ENCODE measurements at places on chromosomes 16 and 17.

- no peak for DNase-seq
These were observed 103.4 kb downstream of the SNX11 start for GRCh38 chr17:48211011-48211410.

DNA sequence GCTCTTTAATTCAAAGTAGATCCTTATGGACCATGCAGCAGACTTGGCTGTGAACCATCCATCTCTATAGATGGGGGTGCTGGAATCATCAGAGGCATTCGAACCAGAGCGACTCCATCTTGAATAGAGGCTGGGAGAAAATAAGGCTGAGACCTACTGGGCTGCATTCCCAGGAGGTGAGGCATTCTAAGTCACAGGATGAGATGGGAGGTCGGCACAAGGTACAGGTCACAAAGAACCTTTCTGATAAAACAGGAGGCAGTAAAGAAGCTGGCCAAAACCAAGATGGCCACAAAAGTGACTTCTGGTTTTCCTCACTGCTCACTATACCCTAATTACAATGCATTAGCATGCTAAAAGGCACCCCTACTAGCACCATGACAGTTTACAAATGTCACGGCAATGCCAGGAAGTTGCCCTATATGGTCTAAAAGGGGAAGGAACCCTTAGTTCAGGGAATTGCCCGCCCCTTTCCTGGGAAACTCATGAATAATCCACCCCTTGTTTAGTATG lies 89.2 kb upstream of the BRD7 start:
- no peak for DNase-seq

- no peak for DNase-seq
These were observed 503 bp downstream of the C16orf54 start for GRCh38 chr16:29745121-29745852.

GRCh38 chr17:2602597-2603017 lies 9.2 kb downstream of the PAFAH1B1 start:
- peak; percentile 31 for DNase-seq

GRCh38 chr16:9836118-9836736 lies 346.0 kb downstream of the GRIN2A start:
- DNase-seq = no peak

DNA sequence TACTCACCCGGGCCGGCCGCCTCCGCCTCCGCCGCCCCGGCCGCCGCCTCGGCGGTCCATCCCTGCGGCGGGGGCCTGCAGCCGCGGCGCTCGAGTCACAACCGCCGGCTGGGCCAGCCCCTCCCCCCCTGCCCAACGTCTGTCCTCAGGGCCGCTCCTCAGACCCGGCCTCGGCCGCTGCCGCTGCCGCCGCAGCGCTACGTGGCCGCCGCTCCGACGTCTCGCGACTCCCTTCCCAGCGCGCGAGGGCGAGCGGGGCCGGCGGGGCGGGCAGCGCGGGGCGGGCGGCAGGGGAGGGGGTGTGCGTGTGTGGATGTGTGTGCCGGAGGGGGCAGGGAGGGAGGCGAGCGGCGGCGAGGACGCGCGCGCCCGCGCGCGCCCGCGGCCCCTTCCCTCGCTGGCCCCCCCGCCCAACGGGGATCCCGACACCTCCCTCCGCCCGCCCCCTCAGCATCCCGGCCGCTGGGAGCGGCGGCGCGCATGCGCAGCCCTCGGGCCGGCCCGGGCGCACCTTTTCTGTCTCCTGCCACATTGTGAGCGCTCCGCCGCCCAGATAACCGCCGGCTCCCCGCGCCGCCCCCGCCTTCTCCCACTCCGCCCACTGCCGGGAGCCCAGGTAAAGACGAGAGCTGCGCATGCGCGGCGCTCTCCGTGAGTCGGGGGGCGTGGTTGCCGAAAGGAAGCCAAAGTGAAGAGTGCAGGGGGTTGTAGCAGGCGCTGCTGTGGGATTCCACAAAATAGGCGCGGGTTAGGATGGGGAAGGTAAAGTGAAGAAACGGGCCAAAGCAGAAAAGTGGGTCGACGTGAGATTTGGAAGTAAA lies at the start of gene ZNF652:
Gene ZNF652 (minus strand): TSS at position 349 of the 821 bp plus-strand sequence. CDS start 44,525 bp downstream, outside the sequence.
- peak; percentile 98 for DNase-seq

DNA sequence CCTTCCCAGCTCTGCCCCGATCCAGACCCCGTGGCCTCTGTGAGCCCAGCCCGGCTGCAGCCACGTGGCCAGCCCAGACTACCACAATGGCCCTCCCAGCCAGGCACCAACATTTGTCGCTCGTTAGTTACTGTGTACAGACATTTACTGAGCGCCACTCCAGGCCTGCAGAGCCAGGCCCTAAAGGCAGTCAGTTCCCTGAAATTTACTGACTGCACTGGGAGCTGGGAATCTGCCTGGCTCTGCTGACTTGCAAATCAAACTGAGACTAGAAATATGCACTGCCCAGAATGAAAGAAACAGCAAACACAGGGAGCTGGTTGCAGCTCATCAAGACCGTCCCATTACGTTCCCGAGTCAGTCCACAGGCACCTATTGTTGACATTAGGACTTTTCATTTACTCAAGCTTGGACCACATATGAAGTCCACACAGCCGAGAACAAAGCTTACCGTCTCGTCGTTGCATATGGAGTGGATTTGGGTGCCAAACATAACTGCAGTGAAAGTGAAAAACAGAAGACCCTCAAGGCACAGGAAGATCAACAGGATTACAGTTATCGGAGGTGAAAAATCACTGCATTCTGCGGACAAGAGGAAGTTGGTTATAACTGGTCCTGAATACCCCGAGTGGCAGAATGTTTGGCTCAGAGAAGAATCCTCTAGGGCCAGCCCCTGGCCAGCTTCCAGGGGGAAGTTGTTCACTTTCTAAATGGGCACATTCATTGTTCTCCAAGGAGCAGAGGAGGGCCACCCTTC lies 34.5 kb downstream of the ZDHHC7 start:
- no peak for DNase-seq

DNA sequence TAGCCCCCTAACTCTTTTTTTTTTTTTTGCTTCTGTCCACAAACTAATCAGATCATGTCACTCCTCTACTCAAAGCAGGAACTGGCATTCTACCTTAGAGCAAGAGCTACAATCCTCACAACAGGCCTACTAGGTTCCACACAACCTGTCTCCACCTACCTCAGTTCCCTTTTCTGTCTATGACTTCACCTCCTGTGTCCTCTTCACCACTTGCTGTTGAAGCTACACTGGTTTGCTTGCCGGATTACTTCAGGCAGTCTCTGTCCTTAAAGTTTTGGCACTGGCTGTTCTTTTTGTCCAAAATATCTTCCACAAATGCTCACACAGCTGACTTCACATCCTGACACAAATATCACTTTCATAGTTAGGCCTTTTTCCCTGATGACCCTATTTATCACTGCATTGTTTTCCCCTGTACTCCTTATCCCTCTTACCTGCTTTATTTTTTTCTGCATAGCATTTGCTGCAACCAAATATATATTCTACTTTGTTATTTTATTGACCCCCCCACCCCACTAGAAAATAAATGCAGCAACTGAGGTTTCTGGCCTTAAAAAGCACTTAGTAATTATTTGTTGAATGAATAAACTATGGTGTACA lies 72.0 kb downstream of the KANSL1 start:
- DNase-seq = no peak

- DNase-seq = no peak
These were observed 429.0 kb downstream of the MAF start for GRCh38 chr16:79171504-79171903.

DNA sequence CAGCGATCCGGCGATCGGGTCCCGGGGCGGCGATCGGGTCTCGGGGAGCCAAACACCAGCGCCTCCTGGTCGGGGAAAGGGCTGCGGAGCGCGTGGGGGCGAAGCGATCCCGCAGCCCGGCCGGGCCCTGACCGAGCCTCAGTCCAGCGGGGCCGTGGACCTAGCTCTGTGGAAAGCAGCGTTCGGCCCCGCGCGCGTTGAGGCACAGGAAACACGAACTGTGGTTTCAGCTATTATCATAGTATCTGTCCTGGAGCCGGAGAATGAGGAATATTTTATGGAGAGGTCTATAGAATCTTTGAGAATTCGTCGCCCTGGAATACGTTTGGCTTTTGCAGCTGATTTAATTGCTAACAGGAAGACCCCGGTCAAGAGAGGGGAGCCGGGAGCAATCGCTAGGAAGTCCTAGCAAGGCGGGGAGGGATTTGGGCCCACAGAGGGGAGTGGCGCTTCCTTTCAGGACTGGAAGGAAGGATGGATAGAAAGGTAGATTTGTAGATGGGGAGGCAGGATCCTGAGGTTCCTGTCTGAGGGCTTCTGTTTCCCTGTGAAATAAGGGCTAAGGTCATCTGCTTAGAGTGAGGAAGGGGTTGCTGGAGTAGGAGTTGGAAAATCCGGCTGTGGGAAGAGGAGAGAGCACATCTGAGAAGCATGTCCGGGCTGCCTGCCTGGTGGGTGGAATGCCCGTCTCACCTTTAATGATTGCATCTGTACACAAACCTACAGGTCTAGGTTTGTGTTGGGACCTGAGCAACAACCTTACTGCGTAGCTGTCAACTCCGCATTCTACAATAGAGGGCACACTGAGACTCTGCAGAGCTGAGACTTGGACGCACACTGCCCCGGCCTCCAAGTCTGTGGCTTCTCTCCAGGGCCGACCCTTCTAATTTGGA lies 770 bp downstream of the CCNF start:
- DNase-seq = no peak

DNA sequence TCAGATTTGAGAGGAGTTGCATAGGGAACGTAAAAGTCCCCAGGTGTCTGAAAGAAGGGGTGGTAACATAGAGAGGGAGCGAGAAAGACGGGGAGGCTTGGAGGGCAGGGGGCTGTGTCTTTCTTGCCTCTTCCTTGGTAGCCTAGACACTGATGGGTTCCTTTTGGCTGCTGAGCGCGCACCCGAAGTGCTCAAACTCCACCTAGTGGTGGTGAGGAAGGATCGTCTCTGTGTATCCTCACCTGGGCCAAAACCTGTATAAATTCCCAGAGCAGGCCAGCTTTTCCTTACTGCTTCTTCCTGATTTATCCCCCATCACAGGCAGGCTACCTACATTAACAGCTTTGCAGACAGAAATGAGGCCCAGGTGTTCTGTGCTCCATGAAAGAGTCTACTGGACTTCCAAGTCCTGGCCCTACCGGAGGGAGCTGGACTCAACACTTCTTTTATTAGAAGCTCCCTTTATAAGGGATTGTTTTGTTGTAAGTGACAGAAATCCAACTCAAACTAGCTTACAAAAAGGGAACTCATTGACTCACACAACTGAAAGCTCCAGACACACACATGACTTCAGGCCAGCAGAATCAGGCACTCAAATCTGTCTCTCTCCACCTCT lies 5.5 kb upstream of the SLC25A35 start:
- DNase-seq = peak; percentile 68

GRCh38 chr16:11627822-11628457 lies 40.3 kb upstream of the SNN start:
- DNase-seq = no peak

- DNase-seq = no peak
These were observed at the start of gene ZNF469 for GRCh38 chr16:88382491-88383400. TSS of gene ZNF469 (plus strand) at chr16:88382959. CDS start at chr16:88427471, 44,512 bp downstream.

- no peak for DNase-seq
These were observed 18.0 kb upstream of the MON1B start for GRCh38 chr16:77172951-77173350.

GRCh38 chr16:27786221-27786922 lies 236.4 kb downstream of the KATNIP start:
- no peak for DNase-seq

- DNase-seq = no peak
These were observed 86.9 kb downstream of the MRM3 start for GRCh38 chr17:869086-869485.

- DNase-seq = no peak
These were observed 361.0 kb downstream of the WWOX start for GRCh38 chr16:78460428-78460827.

GRCh38 chr17:17043461-17044271 lies 1.4 kb downstream of the MPRIP start:
- no peak for DNase-seq

GRCh38 chr16:47876511-47876910 lies 279.3 kb downstream of the ABCC12 start:
- no peak for DNase-seq

- no peak for DNase-seq
These were observed 174.0 kb upstream of the CIBAR2 start for GRCh38 chr16:85286066-85286831.

DNA sequence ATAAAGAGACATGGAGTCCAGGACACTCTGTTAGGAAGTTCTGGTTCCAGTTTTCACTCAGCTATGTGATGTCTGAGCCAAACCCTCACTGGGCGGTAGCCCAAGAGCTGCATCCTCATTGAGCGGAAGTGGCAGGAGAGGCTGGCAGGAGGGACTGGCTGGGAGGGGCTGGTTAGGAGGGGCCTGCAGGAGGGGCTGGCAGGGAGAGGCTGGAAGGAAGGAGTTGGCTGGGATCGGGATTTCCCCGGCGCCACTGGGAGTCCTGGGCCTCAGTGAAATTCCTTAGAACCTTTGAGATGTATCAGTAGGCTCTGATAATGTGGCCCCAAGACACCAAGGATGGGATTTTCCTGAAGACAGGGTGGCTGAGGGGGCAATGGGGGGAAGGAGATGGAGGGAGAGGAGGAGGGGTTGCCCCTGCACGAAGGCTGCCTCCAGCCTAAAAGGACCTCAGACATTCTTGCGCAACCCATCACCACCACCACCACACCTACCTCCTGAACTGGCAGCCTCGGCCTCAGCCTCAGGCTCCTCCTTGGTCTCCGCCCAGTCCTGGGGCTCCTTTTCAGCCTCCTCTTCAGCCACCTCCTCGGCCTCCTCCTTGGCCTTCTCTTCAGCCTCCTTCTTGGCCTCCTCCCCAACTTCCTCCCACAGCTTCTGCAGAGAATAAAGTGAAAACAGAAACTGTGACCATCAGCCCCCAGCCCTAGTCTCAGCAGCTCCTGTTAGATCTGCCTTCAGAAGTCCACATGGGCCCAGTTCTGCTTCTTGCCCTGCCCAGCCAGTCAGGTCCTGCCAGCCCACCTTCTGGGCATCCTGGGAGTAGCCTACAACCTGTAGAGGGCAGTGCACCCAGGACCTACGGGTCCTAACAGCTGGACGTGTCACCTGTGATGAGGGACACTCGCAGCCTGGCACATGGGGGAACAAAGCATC lies 31.7 kb downstream of the CNGB1 start:
- no peak for DNase-seq

- DNase-seq = no peak
These were observed 112.2 kb downstream of the PITPNC1 start for GRCh38 chr17:67489273-67489672.

Measured in NCI-H345 (cell line).